ENCODE measurements at places on chromosomes 2 and 18.
A peak's percentile ranks its signal among the peaks of the same experiment; 100 is the strongest.

GRCh38 chr2:178915423-178916173, 108.4 kb upstream of the TTN start:
- no peak for DNase-seq

DNA sequence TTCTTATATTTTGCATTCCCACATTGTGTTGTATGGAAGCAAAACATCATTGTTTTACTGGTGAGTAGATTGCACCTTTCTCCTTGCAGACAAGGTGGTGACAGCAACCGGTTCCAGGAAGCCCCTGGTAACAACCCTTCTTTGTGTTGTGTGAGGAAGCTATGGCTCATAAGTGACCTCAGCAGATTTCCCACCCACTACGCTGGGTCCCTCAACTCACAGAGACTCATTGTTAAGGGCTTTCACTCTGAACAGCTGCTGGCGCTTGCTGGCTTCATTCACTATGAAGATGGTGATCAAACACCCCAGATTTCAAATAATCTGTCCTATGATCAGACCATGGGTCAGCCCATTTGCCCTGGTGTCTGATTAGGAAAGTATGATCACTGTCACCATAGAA, 53.4 kb downstream of the WIPF1 start:
- no peak for DNase-seq

- no peak for DNase-seq
These were observed 261.8 kb upstream of the RAB6C start for GRCh38 chr2:129717560-129718130.

DNA sequence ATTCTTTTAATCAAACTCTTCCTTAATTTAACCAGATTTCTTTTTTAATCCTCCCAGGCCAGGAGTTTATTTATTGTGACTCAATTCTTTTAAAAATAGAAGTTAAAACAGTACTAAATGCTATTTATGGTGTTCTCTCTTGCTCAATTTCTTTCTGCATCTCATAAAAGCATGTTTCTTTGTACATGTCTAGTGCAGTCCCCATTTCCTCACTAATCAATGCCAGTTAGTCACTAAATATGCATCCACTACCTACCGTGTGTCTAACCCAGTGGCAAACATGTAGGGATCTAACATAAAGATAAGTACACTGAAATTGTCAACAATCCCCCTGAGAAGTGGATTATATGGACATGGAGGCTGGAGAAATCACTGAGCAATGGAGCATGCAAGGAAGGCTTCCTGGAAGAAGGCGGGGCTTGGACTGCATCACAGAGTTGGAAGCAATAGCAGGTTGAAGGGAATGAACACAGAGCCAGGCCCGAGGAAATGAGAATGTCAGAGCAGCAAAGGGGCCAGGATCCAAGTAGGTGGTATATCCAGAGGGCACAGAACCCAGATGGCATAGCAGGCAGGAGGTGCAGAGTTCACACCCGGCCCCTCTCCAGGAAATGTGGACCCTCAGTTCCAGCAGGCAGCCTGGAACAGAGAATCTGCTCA, 105.3 kb upstream of the FOSL2 start:
- DNase-seq, result peak; percentile 25

All from RCC 7860 (cell line).